ENCODE measurements at places on chromosomes 13 and 19.

DNA sequence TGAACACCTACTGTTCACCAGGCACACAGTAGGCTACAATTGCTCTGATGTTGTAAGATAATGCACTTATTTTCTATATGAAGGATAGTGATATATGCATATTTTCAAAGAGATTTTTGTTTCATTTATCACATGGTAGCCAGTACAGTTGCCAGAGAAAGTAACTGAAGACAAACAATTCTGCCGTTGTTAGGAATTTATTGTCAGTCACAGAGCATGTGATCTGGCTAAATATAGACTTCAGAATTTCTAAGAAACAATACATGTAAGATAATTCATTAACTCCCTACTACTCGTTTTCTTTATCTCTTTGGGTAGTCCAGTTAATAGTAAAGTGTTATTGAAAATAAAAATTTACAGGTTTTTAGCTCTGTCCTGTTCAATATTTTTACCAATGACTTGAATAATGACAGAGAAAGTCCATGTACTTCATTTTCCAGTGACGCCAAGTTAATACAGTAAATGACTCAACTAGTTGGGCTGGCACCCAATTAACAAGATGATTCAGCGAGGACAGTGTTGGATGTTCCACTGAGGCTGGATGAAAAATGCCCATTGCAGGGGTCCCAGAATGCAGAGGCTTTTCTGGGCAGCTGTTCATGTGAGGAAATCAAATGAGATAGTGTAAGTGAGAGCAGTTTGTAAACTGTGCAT, 35.6 kb downstream of the GJA3 start:
- no peak for DNase-seq

GRCh38 chr13:90447734-90448101, 899.8 kb upstream of the MIR17HG start:
- no peak for DNase-seq

GRCh38 chr19:17893766-17894165, 22.0 kb downstream of the SLC5A5 start:
- DNase-seq, result no peak

- DNase-seq, result no peak
Measured at GRCh38 chr19:1970806-1971502, 30.0 kb downstream of the CSNK1G2 start.

- DNase-seq, result peak; percentile 0
Measured at GRCh38 chr13:79128158-79128557, 277.9 kb downstream of the RBM26 start.

DNA sequence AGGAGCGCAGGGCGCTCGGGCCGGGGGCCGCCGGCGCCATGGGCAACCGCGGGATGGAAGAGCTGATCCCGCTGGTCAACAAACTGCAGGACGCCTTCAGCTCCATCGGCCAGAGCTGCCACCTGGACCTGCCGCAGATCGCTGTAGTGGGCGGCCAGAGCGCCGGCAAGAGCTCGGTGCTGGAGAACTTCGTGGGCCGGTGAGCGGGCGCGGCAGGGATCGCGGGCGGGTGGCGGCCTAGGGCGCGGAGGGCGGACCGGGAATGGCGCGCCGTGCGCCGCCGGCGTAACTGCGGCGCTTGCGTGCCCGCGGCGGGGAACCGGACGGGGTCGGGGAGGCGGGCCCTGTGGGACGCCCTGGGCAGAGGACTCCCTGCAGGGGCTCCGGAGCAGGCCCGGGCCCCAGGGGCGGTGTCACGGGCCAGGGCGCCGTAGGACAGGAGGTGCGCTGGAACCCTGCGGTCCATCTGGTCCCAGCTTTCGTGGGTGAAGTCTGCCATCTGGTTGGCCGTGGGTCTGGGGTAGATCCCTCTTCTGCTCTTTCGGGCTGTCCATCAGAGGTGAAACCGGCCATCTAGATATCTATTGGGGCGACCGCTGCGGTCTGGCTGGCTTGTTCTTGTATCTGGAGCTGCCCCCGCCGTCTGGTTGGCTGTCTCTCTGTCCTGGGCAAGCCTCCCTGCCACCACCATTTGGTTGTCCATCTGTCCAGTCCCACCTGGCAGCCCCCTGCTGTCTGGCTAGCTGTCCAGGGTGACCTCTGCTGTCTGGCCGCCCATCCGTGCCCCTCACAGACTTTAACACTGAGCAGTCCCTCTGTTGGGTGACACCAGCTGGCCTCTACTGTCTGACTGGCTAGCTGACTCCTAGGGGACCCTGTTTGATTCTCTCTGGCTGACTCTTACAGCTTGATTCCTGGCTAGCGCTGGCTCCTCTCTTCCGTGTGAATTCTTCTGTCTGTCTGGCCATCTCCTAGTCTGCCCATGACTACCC, 622 bp downstream of the DNM2 start:
- peak; percentile 43 for DNase-seq

All from lung (tissue), 17 donors.